Regular cardiac myocyte (primary cell): ENCODE measurements at places on chromosomes 4 and X. TPM values are rescaled to one million over a fixed set of nuclear protein-coding genes. Genes with fewer than 3 reads are reported as not detected.

The CXCL11 gene
- total RNA-seq = not detected in 2 replicates

The PRRG3 gene
- total RNA-seq = not detected in 2 replicates

The CNKSR2 gene
- 2.3 and 3.1 TPM in 2 replicates for total RNA-seq

The SRPX gene
- 132 and 292 TPM in 2 replicates for total RNA-seq

The MXRA5 gene
- 0.58 and 7.0 TPM in 2 replicates for total RNA-seq

The SH3TC1 gene
- 17.8 and 18.0 TPM in 2 replicates for total RNA-seq

The AR gene
- total RNA-seq = 1.5 and 2.8 TPM in 2 replicates

The SYN1 gene
- total RNA-seq = under 0.01 and 0.28 TPM in 2 replicates

The C4orf50 gene
- under 0.01 TPM in 1 of 2 replicates, not detected in the other for total RNA-seq

The PAGE2 gene
- total RNA-seq = not detected in 2 replicates

The HTN3 gene
- not detected in 2 replicates for total RNA-seq

The ERCC6L gene
- 0.56 and 11.3 TPM in 2 replicates for total RNA-seq

The AKAP14 gene
- not detected in 2 replicates for total RNA-seq

The CXXC4 gene
- total RNA-seq = under 0.01 TPM in 2 replicates

The GPR173 gene
- 2.0 and 2.1 TPM in 2 replicates for total RNA-seq
